ENCODE measurements at places on chromosomes 6 and 20.

GRCh38 chr6:34143884-34144580 lies 1.9 kb downstream of the GRM4 start:
- H3K36me3 ChIP-seq, result no peaks in the 10 kb centered on the region
- H3K4me3 ChIP-seq, result no peak overlapping the region
- H3K27me3 ChIP-seq, result peaks cover 1% of the 10 kb centered on the region
- DNase-seq, result peak; percentile 63

GRCh38 chr6:24848461-24848860 lies 49.7 kb upstream of the ARMH2 start:
- no peaks in the 10 kb centered on the region for H3K4me1 ChIP-seq
- H3K27ac ChIP-seq, result no peak overlapping the region
- H3K27me3 ChIP-seq, result no peaks in the 10 kb centered on the region
- H3K4me3 ChIP-seq, result no peak overlapping the region
- no peak for DNase-seq

GRCh38 chr6:15079288-15079817 lies 166.5 kb upstream of the JARID2 start:
- peak; percentile 52 for DNase-seq
- H3K36me3 ChIP-seq, result no peaks in the 10 kb centered on the region
- H3K4me1 ChIP-seq, result peaks cover 18% of the 10 kb centered on the region
- no peaks in the 10 kb centered on the region for H3K27me3 ChIP-seq
- H3K27ac ChIP-seq, result peak overlapping the region; percentile 73

DNA sequence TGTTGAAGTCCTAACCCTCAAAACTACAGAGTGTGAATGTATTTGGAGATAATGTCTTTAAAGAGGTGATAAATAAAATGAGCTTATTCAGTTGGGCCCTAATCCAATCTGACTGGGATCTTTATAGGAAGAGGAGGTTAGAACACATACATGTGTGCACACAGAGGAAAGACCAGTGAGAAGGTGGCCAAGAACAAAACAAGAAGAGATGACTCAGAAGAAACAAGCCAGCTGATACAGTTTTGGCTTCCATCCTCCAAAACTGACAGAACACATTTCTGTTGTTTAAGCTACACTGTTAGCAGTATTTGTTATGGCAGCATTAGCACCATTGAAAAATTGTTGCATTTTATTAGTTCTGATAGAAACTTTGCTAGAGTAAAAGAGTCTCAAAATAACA lies 609.3 kb upstream of the IMPG1 start:
- H3K27me3 ChIP-seq, result no peaks in the 10 kb centered on the region
- H3K4me1 ChIP-seq, result no peaks in the 10 kb centered on the region
- no peak for DNase-seq
- H3K36me3 ChIP-seq, result no peaks in the 10 kb centered on the region
- H3K27ac ChIP-seq, result no peak overlapping the region

DNA sequence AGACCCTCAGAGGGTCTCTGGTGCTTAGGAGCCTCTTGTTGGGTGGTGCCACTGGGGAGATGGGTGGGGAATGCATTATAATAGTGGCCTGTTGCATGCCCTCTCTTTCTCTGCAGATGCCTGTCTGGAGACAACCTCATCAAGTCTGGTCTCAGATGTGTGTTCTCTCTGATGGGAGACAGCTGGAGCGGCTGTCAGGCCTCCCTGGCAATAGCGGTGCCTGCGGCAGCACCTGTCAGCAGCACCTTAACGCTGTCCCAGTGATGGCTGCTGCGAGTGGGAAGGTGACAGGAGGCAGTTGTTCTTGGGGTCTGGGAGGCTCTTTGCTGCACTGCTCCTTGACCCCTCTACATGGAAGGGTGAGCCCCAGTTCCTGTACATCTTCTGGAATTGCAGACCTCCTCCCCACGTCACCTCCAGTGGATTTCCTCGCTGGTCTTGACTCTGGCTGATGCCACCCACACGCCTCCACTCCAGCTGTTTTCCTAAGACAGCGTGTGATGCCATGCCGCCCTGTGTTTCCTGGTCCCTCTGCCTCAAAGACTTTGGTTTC lies 63.3 kb upstream of the BLCAP start:
- DNase-seq, result no peak
- no peak overlapping the region for H3K27ac ChIP-seq
- H3K4me1 ChIP-seq, result no peaks in the 10 kb centered on the region
- no peaks in the 10 kb centered on the region for H3K36me3 ChIP-seq
- no peak overlapping the region for H3K4me3 ChIP-seq
- H3K27me3 ChIP-seq, result peaks cover 4% of the 10 kb centered on the region

DNA sequence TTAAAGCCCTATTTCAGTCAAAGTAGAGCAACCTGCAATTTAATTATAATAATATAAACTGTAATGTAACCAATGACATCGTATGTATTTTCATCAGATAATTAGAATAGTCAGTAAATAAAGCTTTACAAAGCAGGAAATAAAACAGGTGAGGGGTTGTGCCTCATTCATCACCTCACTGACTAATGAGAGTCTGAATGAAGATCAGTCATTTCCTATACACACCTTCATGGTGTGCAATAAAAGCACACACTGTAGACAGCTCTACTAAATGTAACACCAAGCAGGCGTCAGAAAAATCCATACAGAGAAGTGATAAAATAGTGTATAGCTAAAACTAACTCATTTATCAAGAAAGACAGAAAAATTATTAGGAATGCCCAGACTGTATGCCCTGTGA lies 105.9 kb downstream of the MAN1A1 start:
- no peak overlapping the region for H3K27ac ChIP-seq
- DNase-seq, result no peak
- H3K27me3 ChIP-seq, result no peaks in the 10 kb centered on the region
- peaks cover 2% of the 10 kb centered on the region for H3K36me3 ChIP-seq
- no peak overlapping the region for H3K4me3 ChIP-seq
- no peaks in the 10 kb centered on the region for H3K4me1 ChIP-seq

DNA sequence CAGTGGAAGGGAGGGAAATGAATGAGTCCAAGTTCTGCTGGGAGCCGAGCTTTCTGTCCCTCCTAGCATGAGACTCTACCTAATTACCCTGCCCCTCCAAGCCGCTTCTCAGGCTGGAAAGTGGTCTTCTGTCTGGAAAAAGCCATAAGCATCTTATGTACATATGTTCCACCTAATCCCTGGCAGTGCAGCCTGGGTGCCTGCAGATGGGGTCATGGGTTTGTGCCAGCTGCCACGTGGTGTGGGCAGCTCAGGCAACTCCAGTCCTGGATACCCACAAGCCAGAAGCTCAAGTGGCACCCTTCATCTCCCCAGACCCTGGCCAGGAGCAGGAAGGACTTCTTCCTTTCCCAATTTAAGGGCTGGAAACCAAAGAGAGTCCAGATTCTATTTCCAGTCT lies 253.1 kb downstream of the LY86 start:
- H3K27ac ChIP-seq, result peak overlapping the region; percentile 10
- H3K4me1 ChIP-seq, result peaks cover 25% of the 10 kb centered on the region
- DNase-seq, result no peak

- H3K27ac ChIP-seq, result no peak overlapping the region
- no peaks in the 10 kb centered on the region for H3K27me3 ChIP-seq
- no peaks in the 10 kb centered on the region for H3K36me3 ChIP-seq
- H3K4me3 ChIP-seq, result no peak overlapping the region
- DNase-seq, result no peak
- no peaks in the 10 kb centered on the region for H3K4me1 ChIP-seq
Observed at GRCh38 chr6:77548662-77549366, 85.5 kb upstream of the HTR1B start.

DNA sequence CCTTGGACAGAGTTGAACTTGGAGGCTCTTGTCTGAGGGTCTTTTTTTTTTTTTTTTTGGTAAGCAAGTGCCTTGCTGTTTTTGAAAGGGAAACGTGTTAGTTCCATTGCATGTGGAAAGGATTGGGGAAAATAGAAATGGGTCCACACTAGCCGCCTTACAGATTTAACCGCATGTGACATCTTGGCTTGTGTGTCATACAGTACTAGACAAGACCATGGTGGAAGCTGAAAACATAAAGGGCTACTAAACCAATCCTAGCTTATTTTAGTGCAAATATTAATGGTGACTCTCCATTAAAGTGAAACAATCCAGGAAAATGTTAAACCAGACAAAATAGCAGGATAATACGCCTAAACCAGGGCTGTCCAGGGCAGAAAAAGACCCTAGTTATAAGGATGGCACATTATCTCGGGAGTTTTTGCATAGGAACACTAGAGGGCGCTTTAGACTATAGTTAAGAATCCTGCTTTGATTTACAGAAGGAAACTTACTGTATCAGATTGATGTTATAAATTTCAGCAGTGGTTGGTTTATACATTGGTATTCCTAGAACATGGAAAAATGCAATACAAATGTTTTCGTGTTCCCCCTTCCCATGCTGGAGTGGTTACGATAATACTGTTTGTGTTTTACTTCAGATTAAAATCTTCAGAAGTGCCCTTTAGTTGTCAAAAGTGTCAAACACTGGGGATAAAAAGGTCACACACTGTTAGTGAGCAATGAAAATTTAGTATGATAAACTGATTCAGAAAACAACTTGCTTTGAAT lies 59.8 kb upstream of the DEK start:
- H3K4me1 ChIP-seq, result no peaks in the 10 kb centered on the region
- H3K27me3 ChIP-seq, result no peaks in the 10 kb centered on the region
- H3K36me3 ChIP-seq, result no peaks in the 10 kb centered on the region
- no peak overlapping the region for H3K27ac ChIP-seq
- peak; percentile 33 for DNase-seq

DNA sequence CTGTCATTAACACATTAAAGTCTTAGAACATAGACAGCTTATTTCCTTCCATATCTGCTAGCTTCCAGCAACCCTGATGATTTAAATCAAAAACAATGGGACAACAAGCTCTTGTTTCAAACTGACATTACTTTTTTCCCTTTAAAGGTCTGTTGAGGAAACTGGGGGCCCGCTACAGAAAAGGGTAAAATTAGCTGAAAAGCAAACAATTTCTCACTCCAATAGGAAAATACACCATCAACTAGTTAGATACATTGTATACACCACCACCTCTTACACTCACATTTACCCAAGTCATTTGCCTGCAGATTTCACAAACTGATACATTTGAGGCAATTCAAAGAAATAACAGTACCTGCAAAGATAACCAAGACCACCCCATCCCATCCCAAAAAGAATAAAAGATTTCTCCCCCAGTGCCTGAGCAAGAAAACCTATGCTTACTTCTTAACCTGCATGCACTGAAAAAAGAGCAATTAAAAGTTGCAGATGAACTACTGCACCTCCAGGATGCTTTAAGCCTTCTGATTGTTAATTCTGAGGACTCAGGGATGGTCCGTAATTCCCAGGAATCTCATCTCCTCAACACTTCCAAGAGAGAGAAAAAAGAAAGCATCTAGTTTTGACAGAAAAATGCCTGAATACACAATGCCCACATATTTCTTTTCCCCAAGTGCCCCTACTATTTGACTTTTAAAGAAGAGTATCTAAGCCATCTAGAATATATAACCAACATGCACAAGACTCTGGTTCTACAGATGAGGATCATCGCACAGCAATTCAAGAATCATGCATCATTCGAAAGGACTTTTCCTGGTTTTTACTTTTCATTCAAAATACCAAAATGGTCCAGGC lies 5.6 kb downstream of the ZMYND8 start:
- H3K27ac ChIP-seq, result no peak overlapping the region
- no peaks in the 10 kb centered on the region for H3K27me3 ChIP-seq
- peaks cover 5% of the 10 kb centered on the region for H3K36me3 ChIP-seq
- no peak overlapping the region for H3K4me3 ChIP-seq

DNA sequence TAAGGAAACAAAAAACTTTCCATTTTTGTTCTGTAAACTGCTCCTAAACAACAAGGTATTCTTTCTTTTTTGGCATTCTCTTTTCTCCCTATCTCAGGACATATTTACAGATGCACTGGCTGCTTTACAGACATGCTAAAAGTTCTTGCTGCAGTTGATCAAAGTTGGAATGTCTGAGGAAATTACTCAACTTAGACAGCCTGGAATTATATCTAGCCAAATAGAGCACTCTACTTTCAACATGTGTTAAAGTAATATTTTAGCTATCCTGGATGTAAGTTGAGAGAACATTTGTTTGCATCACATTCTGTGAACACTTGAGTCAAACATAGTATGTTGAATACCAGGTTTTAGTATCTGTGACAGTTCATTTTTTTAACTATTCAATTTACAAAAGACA lies 24.8 kb downstream of the TASP1 start:
- H3K4me1 ChIP-seq, result no peaks in the 10 kb centered on the region
- H3K27ac ChIP-seq, result no peak overlapping the region
- no peaks in the 10 kb centered on the region for H3K36me3 ChIP-seq
- H3K4me3 ChIP-seq, result no peak overlapping the region

- no peaks in the 10 kb centered on the region for H3K36me3 ChIP-seq
- no peaks in the 10 kb centered on the region for H3K27me3 ChIP-seq
- no peak for DNase-seq
- no peaks in the 10 kb centered on the region for H3K4me1 ChIP-seq
- no peak overlapping the region for H3K27ac ChIP-seq
Observed at GRCh38 chr20:53399083-53399482, 194.6 kb downstream of the ZNF217 start.

- H3K27me3 ChIP-seq, result no peaks in the 10 kb centered on the region
- no peaks in the 10 kb centered on the region for H3K4me1 ChIP-seq
- no peak for DNase-seq
Observed at GRCh38 chr6:40054602-40055001, 120.3 kb upstream of the MOCS1 start.

DNA sequence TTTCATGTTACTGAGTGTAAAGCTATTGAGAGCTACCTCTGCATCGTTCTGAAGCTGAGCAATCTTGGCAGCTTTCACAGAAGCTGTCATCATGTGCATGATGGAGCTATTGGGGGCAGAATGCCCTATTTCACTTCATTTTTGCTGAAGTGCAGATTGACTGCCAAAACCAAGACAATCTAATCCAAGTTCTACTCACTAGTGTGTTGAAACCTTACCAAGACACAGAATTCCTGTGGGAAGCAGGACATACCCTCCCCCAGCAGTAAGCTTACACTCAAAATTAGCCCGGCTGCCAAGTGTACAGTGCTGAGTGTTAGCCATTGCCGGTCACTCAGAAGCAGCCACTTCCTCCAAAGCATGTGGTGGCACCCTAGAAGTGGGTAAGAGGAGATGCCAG lies 177.3 kb upstream of the TENT5A start:
- H3K36me3 ChIP-seq, result no peaks in the 10 kb centered on the region
- no peak overlapping the region for H3K27ac ChIP-seq
- DNase-seq, result no peak
- H3K27me3 ChIP-seq, result no peaks in the 10 kb centered on the region
- no peak overlapping the region for H3K4me3 ChIP-seq

DNA sequence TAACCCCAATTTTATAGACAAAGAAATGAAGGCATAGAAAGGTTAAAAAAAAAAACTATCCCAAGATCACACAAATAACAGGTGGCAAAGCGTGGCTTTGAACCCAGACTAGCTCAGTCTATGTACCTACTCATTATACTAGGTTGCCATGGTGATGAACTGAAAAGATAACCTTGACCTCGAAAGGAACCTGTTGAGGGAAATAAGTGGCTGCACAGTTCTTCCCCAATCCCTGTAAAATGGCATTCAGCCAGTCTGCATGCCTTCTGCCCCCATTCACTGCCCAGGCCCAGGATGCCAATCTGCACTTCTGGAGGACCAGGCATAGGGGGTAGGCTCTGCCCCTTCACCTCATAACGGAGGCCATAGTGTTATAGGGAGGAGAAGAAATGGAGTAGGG lies 295.2 kb downstream of the PTPRT start:
- H3K4me1 ChIP-seq, result no peaks in the 10 kb centered on the region
- no peak for DNase-seq
- H3K36me3 ChIP-seq, result no peaks in the 10 kb centered on the region

GRCh38 chr6:8983202-8983688 lies 547.9 kb upstream of the SLC35B3 start:
- peak; percentile 74 for DNase-seq
- no peaks in the 10 kb centered on the region for H3K27me3 ChIP-seq
- H3K4me3 ChIP-seq, result no peak overlapping the region

- no peak for DNase-seq
- no peak overlapping the region for H3K4me3 ChIP-seq
- H3K27me3 ChIP-seq, result no peaks in the 10 kb centered on the region
- H3K27ac ChIP-seq, result no peak overlapping the region
- peaks cover 2% of the 10 kb centered on the region for H3K36me3 ChIP-seq
Observed at GRCh38 chr6:53042112-53042511, 23.1 kb upstream of the FBXO9 start.

Measured in Caco-2 (cell line).